ENCODE measurements at places on chromosomes 12 and 14.
A peak's percentile ranks its signal among the peaks of the same experiment; 100 is the strongest.

GRCh38 chr14:67998834-67999233 lies 179.3 kb downstream of the RAD51B start:
- DNase-seq: no peak

DNA sequence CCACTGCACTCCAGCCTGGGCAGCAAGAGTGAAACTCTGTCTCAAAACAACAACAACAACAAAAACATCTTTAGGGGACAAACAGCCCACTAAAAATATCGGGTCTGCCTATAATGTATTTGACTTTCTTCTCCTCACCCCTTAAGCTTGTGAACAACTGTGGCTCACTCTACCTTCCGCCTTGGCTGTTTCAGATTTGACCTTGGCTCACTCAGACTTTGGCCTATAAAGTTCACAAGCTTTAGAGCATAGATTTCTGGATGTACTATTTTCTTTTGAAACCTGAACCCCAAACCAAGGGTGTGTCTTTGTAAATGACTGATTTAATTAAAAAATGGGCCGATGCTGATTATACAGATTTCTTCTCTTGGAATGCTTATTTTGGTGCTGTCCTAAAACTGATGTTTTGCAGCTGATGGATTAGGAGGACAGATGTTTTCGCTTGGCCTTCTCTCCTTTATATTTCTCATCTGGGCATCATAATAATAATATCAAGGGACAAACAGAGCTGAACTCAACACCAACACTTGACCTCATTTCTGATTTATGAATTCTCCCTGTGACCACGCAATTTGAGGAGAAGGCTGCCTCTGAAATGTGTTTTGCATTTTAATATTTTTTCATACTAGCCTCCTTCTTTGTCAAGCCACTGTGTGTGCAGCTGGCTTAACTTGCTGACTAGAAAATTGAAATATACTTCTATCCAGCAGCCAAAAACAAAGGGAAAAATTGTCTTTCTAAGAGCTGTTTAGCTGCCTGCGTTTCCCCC lies 40.2 kb upstream of the RASSF3 start:
- no peak for DNase-seq

- peak; percentile 14 for DNase-seq
Observed at GRCh38 chr14:49051328-49052060, 534.7 kb downstream of the RPS29 start.

GRCh38 chr14:101877766-101878165 lies 86.6 kb upstream of the DYNC1H1 start:
- no peak for DNase-seq

- no peak for DNase-seq
Observed at GRCh38 chr14:105151838-105152793, 16.5 kb downstream of the JAG2 start.

GRCh38 chr14:75543786-75544185 lies 21.5 kb downstream of the BATF start:
- no peak for DNase-seq

GRCh38 chr12:54032627-54033100 lies at the start of gene HOXC5:
TSS of gene HOXC5 (plus strand) at chr12:54033050. CDS start at chr12:54033123, 73 bp downstream.
- DNase-seq: peak; percentile 97

DNA sequence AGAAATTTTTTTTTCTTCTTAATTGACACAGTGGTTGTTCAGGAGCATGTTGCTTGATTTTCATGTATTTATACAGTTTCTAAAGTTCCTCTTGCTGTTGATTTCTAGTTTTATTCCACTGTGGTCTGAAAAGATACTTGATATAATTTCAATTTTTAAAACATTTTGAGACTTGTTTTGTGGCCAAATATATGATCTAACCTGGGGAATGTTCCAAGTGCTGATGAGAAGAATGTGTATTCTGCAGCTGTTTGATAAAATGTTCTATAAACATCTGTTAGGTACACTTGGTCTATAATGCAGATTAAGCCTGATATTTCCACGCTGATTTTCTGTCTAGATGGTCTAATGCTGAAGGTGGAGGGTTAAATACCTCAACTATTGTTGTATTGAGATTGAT lies 151.4 kb upstream of the IFNG-AS1 start:
- DNase-seq: no peak

DNA sequence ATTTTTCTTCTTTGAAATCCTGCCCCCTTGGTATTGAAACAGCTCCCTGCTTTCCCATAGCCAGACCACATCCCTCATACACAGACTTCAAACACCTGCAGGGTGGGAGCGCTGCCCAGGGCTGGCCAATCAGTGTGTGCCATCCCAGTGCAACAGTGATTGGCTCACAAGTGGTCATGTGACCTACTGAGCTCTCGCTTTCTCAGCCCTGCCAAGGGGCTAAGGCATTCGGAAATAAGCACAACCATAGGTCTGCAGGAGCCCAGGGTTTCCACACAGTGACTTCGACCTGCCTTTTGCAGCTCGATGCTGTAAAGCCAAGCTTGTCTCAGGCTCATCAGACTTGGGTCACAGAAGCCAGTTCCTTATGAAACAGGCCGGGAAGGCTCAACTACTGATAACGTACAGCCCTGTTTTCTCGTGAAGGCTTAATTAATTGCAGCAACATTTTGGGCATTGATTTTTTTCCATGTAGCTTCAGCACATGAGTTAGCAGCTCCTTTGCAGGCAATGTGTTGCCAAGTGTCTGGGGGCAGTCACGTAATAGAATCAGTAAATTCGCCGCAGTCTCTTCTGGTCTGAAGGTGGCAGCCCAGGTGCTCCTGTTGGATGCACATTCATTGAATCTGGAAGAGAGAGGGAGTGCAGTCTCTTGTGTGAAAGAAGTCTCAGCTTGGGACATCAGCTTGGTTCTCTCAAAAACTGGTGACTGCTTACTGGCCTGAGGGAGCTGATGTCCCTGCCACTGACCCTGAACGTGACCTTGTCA lies 1091.8 kb downstream of the AACS start:
- DNase-seq: peak; percentile 31

- DNase-seq: no peak
Observed at GRCh38 chr14:22835505-22835904, 880 bp upstream of the MMP14 start.

- DNase-seq: no peak
Observed at GRCh38 chr12:1947081-1947480, 28.6 kb upstream of the CACNA2D4 start.

DNA sequence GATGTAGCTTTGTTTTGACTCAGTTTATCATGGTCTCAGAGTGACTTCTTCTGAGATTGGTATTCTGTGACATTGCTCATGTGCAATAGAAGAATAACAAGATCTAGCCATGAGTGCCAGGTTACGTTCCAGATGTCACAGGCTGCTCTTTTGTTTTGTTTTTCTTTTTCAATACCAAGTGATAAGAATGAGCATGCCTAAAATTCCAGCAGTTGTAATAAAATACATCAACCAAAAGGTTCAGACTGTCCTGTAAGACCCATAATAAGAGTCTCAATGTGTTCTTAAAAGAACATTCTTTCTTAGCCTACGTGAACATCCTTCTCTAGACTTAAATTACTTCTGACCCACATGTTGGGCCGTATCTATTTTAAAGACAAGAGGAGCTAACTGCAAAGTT lies 669.2 kb downstream of the DIO2 start:
- DNase-seq: no peak

- peak; percentile 49 for DNase-seq
Observed at GRCh38 chr12:6834873-6835272, 5.9 kb upstream of the GNB3 start.

GRCh38 chr12:80576641-80577418 lies 130.6 kb upstream of the MYF6 start:
- no peak for DNase-seq

DNA sequence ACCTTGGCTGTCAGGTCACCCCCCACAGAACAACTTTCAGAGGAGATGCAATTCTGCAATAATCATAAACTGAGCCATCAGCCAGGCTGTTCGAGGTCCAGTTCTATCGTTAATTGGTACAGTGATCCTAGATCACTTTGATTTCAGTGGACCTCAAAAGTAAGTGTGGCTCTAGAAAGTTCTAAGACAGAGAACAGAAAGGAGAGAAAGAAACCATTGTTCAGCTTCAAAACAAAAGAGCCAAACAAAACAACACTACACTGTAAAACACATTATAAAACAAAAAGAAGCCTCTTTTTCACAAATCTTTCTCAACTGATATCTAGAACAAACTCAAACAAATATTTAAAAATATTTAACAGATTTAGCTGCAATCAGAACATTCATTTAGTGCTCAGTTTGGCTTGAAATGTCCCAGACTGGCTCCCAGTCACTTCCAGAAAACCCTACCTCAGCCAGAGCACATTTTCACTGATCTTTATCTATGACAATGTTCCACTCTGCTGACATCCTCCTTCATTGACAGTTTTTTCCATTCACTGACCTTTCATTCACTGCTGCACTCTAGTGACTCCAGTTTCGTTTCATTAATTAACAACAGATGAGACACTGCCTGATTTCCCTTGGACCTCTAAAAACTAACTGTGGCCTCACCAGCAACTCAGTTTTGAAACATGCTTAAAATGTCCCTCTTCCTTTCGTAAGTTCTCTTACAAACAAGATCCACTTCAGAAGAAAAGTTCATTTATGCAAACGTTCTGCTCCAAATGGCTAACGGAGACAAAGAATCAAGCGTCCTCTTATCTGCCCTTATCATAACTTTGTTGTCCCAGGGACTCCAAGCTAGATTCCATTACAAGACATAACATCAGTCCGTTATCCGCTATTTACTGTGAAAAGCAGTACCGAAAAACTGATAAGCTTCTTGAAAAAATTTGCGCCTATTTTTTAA lies 56.8 kb downstream of the DUSP16 start:
- DNase-seq: no peak

DNA sequence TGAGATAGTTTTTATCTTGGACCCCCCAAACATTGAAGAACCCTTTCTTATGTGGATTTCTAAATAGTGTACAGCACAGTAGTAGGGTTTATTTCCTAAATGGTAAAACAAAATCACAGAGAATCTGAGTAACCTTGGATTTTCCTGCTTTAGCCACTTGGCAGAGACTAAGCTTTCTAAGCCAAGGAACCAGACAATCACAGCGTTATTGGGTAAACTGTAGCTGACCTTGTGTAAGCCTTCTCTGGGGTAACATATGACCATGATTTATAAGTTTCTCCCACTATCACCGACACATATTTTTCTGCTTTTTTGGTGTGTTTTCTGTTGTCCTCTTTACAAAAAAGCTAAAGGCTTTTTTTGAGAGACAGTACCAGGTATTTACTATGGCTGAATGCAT lies 136.3 kb upstream of the PZP start:
- no peak for DNase-seq

DNA sequence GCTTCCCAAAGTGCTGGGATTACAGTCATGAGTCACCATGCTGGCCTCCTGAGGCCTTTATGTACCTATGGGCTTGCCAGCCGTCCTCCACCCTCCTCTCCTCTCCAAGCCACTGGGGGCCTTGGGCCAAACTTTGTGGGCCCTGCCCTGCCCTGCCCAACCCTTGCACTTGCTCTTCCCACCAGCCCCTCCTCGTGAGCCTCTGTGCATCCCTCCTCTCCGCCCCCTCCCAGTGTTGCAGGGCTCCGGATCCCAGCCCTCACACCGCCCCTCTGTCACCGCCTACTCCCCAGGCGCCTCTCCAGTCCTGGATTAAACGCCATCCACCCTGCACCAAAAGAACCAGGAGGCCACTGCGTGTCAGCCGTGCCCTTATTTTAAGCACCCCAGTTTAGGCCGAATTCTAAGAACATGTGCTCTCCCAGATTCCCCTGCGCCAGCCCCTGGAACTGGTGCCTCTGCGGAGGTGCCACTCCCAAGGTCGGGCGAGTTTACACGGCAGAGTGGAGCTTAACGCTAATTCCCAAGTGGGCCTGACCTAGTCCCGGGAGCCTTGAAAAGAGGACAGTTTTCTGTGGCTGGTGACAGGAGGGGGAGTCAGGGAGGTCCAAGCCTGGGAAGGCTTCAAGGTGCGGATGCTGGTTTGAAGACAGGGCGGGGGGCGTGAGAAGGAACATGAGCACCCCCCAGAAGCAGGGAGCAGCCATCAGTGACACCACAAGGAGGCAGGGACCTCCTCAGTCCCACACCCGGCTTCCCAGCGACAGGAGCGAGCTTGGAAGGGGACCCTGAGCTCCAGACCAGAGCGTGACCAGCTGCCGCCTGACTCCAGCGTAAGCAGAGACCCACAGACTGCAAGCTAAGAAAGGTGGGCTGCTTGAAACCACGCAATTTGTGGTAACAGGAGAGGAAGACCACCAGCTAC lies 21.2 kb upstream of the CDCA4 start:
- peak; percentile 49 for DNase-seq

DNA sequence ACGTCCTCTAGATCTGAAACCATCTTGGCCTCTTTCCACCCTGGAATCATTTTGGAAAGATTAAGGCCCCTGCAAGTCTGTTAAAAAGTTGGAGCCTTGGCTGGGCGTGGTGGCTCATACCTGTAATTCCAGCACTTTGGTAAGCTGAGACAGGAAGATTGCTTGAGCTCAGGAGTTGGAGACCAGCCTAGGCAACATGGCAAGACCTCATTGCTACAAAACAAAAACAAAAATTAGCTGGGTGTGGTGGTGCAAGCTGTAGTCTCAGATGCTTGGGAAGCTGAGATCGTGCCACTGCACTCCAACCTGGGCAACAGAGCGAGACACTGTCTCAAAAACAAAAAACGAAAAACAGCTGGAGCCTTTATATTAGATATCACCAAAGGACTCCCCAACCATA lies 10.9 kb upstream of the ABCD4 start:
- DNase-seq: no peak

DNA sequence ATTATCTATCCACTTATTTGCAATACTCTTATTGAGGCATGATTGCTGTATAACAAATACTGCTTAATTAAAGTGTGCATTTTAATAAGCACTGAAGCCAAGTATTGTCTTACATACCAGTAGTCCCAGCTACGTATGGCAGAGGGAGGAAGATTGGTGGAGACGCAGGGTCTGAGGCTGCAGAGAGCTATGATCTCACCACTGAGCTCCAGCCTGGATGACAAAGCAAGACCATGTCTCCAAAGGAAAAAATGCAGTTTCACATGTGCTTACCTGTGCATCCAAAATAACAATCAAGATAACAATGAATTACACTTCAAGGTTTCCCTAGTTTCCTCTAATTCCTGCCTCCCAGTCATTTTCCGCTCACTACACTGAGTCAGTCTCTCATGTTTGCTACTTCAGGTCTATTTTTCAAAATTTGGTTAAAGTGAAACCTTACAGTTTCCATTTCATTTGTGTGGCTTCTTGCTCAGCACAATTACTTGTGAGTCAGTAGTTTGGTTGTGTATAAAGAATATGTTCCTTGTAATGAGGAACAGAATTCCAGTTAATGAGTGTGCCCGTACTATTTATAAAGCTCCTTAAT lies 1250.1 kb downstream of the TMEM121 start:
- DNase-seq: no peak

GRCh38 chr14:68394118-68394763 lies 398.6 kb downstream of the ZFP36L1 start:
- DNase-seq: no peak

- peak; percentile 95 for DNase-seq
Observed at GRCh38 chr12:66107451-66107915, 23.1 kb downstream of the LLPH start.

All from NCI-H82 (cell line).